ENCODE measurements at places on chromosomes 2 and 18.

DNA sequence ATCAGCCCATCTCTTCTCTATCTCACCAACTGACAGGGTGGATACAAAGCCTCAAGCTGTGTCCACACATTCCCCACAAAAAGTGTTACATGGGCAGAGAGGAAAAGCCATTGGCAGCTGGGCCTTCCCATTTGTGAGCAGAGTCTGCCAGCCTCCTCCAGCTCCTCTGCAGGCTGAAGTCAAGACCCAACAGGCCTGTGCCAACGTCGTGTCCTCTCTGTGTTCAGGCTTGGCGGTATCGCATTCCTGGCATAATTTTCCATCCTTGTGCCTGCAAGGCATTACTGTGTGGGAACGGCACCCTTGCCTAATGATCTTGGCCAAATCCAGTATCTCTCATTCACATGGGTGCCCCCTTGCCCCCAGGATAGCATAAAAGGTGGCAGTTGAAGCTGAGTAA, 41.5 kb upstream of the APCDD1 start:
- DNase-seq = no peak

GRCh38 chr2:238169048-238169707, 10.4 kb downstream of the ERFE start:
- DNase-seq = no peak

- no peak for DNase-seq
Measured at GRCh38 chr18:61096226-61096625, 237.0 kb upstream of the CDH20 start.

DNA sequence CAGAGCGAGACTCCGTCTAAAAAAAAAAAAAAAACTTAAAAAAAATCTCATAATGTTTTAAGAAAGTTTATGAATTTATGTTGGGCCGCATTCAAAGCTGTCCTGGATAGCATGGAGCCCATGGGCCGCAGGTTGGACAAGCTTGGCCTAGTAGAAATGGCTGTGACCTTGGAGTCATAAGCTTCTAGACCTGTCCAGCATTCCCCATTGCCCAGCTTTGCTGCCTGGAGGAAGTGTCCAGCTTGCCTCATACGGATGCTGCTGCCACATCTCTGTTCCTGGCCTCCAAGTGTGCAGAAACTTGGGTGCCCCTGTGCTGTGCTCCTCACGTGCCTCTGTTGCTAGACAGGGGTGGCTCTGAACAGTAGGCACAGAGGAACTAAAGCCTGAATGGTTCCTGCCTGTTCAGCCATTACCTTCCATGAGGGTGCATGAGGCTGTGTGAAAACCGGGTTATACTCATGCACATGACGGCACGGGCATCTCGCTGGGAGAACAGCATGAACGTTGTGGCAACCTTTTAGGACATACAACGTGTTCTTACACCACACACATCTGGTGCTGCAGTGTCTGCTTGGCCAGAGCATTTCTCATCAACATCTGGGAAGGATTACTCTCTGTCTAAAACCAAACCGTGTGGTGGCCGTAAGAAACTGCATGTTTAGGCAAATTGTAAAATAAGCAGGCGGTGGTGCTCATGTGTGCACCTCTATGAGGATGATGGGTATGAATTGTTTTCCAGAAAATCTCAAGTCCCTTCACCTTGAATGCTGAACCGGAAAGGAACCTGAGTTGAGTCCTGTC, 38.2 kb downstream of the FHOD3 start:
- DNase-seq = no peak

GRCh38 chr18:44759925-44760342, 79.2 kb downstream of the SETBP1 start:
- DNase-seq = no peak

DNA sequence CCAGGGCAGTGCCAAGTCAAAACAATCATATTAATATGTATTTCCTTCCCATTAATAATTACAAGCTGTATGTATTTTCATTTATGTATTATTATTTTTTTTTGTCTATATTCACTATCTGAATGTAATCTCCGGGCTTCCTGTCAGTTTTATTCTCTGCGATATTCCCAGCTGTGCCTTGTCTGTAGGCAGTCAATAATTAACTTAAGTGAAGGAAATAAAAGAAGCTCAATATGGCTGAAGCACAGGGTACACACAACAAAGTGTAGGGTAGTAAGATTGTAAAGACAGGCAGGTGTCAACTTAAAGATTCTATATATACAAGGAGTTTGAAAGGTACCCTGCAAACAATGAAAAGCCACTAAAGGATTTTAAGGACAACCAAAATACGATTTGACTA, 122.9 kb downstream of the ROCK1 start:
- DNase-seq = no peak

- DNase-seq = no peak
Measured at GRCh38 chr2:239378021-239378917, 22.6 kb downstream of the HDAC4 start.

- DNase-seq = no peak
Measured at GRCh38 chr2:58427572-58428095, 186.5 kb upstream of the FANCL start.

GRCh38 chr2:225814554-225814953, 415.0 kb downstream of the NYAP2 start:
- no peak for DNase-seq

GRCh38 chr2:38435775-38436174, 58.7 kb upstream of the ATL2 start:
- no peak for DNase-seq

- DNase-seq = no peak
Measured at GRCh38 chr2:80573950-80574349, 269.4 kb upstream of the LRRTM1 start.

DNA sequence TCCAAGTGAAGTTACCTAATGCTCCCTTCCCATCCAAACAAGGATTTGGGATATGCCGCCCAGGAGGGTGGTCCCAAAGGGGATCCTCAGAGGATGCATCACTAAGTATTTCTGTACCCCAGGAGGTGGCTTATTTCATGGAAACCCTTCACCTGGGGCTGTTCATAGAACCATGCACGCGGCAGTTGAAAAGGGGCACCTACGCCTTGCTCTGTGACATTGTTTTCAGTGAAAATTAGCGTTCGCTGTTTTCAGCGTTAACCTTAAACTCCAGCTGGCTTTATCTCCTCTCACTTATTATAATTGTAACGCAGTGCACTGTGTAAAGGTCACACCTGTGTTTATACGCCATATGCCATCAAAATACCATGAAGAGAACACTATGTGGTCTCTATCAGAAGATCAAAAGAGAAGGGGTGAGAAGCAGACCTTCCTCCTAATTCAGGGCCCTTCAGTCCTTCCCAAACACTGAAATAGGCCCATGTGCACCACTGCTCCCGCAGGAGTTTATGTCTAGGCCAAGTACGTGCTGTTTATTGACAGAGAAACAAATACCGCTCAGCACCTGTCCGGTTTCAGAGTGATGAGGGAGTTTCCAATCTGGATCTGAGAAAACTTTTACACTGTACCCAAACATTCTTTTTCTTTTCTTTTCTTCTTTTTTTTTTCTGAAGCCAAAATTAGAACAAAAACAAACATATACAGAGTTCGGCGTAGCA, 162.1 kb downstream of the BCL2 start:
- DNase-seq = no peak

GRCh38 chr2:149727927-149728326, 140.4 kb upstream of the MMADHC start:
- DNase-seq = no peak

GRCh38 chr2:165746501-165746900, 47.5 kb downstream of the GALNT3 start:
- no peak for DNase-seq

DNA sequence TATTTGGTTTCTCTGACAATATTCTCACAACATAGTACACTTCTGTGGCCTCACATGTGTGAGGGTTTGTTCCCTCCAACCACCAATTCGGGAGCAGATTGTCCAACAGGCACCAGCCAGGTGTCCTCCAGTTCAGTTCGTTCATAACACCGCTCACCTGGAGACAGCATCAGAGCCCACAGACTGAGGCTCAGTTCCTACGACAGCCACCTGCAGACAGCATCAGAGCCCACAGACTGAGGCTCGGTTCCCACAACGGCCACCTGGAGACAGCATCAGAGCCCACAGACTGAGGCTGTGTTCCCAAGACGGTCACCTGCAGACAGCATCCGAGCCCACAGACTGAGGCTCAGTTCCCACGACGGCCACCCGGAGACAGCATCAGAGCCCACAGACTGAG, 58.2 kb upstream of the SNTG2 start:
- DNase-seq = no peak

GRCh38 chr2:214837466-214837865, 28.0 kb upstream of the BARD1 start:
- no peak for DNase-seq

DNA sequence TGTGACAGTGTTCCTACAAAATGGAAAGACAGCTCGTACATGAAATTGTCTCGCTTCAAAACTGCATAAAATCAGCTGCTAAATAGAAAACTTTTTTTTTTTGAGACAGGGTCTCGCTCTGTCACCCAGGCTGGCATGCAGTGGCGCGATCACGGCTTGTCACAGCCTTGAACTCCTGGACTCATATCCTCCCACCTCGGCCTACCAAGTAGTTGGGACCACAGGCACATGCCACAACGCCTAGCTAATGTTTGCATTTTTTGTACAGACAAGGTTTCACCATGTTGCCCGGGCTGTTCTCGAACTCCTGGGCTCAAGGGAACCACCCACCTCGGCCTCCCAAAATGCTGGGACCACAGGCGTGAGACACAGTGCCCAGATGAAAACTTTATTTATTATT, 3.2 kb downstream of the TXNL4A start:
- DNase-seq = no peak

DNA sequence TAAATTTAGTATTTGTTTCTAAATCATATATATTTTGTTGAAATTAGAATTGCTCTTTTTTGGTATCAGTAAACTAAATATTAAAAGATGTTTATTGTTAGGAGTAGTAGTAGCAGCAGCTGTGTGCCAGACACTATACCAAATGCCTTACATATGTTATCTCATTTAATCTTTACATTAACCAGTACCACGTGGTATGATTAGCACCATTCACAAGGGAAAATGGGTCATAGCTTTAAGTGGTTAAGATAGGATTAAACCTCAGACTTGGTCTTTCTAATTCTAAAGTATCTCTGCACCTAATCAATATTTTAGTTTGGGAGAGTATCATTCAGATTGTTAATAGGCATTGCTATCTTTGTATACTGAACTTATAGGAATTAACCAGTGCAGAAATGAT, 29.0 kb downstream of the PSMD14 start:
- DNase-seq = no peak

GRCh38 chr2:174729797-174730697, 34.2 kb downstream of the CHRNA1 start:
- DNase-seq = no peak

GRCh38 chr2:191150600-191151330, at the start of gene STAT4:
STAT4 (minus strand) TSS chr2:191150994; CDS start chr2:191148203, 2,791 bp downstream.
- peak; percentile 60 for DNase-seq

GRCh38 chr2:55923091-55923981, at the start of gene EFEMP1:
EFEMP1 (minus strand) TSS chr2:55923782; CDS start chr2:55922440, 1,342 bp downstream.
- no peak for DNase-seq

GRCh38 chr2:112032224-112032586, 22.9 kb upstream of the TMEM87B start:
- no peak for DNase-seq

GRCh38 chr2:229768235-229768634, 53.9 kb upstream of the DNER start:
- DNase-seq = no peak

DNA sequence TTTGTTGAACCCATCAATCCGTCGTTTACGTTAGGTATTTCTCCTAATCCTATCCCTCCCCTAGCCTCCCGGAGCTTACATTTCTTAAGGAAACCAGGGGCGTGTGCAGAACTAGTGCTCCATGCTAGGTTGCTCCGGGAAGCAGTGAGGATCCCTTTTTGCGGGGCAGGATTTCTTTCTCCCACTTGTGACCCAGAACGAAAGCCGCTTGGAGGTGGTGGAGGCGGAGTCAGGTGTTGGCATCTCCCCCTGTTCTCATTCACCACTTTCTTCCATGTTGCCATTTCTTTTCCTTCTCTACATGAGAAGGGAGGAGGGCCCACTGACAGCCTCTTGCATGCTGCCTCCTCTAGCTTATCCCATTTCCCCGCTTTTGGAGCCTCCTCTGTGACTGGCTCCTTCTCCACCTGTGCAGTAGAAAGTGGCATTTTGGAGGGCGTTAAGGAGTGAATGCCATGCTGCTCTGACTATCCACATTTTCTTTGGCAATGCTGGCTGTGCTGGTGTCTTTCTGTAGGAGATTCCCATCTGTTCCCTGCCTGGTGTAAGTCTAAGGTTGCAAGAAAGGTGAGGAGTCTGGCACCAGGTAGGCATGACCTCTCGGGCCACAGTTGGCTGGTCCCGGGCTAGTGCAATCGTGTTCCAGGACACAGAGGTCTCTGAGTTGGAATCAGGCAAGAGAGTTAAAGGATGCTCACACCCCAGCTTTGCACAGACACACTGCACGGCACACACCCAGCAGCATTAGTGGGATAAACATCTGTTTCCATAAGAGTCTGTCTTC, 89.5 kb downstream of the ACKR3 start:
- no peak for DNase-seq

- no peak for DNase-seq
Measured at GRCh38 chr18:36365836-36366775, 68.6 kb downstream of the FHOD3 start.

GRCh38 chr2:216956820-216957493, 97.1 kb upstream of the TNP1 start:
- DNase-seq = no peak

DNA sequence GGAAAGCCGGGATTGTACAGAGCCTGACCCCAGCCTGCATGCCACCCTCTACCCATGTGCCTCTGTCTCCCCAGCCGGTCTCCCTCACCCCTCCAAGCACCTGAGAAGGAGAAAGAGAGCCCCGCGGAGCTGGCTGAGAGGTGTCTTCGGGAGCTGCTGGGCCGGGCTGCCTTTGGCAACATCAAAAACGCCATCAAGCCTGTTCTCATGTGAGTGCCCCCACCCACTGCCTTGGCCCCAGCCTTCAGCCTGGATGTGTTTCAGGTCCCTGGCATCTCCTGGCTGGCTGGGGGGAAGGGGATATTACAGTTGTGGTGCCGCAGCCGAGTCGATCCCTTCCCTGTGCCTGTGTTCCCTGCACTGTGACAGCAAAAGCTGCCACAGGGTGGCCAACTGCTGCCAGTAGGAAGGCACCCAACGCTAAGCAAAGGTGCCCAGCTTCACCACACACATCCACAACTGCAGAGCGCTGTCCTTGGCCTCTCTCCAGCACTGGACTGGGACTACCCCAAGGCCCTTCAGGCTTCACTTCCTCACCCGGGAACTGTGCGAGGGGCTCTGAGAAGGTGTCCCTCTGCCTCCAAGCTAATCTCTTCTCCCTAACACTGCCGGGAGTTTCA, 38.4 kb downstream of the POMC start:
- no peak for DNase-seq

GRCh38 chr2:229748950-229749349, 34.6 kb upstream of the DNER start:
- no peak for DNase-seq

DNA sequence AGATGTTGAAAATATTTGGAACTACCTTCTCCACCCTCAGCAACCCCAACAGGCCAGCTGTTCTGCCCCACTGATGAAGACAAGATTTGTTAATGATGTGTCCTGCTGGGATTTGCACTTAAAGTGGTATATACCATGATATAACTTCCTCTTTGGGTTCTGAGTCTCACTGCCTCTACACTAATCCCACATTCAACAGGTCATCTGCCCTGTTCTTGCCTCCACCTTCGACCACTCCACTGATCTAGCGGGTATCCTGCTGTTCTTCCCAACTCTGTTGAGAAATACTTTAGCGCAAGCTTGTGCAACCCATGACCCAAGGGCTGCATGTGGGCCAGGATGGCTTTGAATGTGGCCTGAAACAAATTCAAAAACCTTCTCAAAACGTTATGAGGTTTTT, 72.7 kb downstream of the LRP1B start:
- DNase-seq = no peak

- no peak for DNase-seq
Measured at GRCh38 chr18:28168725-28169124, 8.2 kb downstream of the CDH2 start.

Measured in LoVo (cell line).